Hematopoietic multipotent progenitor cell treated with erythropoietin and hydrocortisone succinate and interleukin-3 and kit ligand, for 15 days (in vitro differentiated cells): ENCODE measurements at places on chromosomes 3 and 15.

GRCh38 chr3:42117175-42118008 lies 26.2 kb downstream of the TRAK1 start:
- DNase-seq, result peak; percentile 53

GRCh38 chr3:114439284-114439683 lies 145.5 kb downstream of the TIGIT start:
- no peak for DNase-seq

GRCh38 chr3:24416224-24416623 lies 78.4 kb downstream of the THRB start:
- no peak for DNase-seq

DNA sequence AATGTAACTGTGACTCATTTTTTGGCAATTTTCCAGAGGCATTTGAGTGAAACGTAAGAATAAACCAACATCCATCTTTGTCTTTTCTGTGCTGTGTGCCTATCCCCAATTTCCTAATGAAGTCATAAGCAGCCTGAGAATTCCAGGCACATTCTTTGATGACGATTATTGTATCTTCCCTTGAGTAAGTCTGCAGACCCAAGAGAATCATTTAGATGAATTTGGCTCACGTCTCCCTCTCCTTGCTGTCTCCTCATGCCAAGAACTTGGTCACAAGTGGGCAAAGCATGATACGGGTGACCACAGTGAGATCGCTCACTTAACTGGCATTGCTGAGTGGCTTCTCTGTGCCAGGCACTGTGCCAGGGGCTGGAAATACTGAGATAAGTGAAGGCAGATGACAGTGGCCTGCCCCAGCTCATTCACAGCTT lies 384.5 kb upstream of the IL12A start:
- peak; percentile 4 for DNase-seq

GRCh38 chr3:12273045-12273695 lies 15.7 kb upstream of the PPARG start:
- no peak for DNase-seq

- no peak for DNase-seq
These were observed 291.2 kb upstream of the RBMS3 start for GRCh38 chr3:28989646-28990089.

- DNase-seq, result no peak
These were observed 46.5 kb upstream of the ARPP19 start for GRCh38 chr15:52615302-52615701.

DNA sequence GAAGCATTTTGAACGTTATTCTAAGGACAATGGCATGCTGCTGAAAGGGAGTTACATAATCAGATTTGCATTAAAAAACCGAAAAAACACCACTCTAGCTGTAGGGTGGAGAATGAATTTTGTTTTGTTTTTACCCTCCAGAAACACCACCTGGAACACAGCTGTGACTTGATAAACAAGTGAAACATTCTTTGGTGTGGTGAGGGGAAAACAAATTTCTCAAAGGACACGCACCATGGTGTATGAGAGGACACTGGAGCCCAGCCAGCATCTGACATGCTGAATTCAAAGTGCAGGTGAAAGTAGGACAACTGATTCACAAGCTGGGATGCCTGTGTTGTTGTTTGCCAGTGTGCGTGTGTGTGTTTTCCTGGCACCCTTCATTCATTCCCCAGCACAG lies 554.5 kb upstream of the TBL1XR1 start:
- DNase-seq, result no peak

DNA sequence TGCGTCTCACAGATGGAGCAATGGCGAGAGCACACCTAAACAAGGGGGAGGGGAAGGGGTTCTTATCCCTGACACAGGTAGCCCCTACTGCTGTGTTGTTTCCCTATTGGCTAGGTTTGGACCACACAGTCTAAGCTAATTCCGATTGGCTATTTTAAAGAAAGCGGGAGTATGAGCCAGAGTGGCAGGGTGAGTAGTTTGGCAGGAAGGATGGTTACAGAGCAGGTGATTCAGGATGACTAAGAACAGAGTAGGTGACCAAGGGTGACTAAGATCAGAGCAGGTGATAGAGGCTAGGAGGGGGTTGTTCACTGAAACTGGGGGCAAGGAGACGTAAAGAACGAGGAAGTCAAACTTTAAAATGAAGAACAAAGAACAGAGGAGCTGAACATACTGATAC lies 511.8 kb downstream of the EDEM1 start:
- DNase-seq, result no peak

- no peak for DNase-seq
These were observed 917.7 kb downstream of the IGSF11 start for GRCh38 chr3:118116991-118117390.

- DNase-seq, result peak; percentile 34
These were observed 40.9 kb downstream of the KLHL18 start for GRCh38 chr3:47323431-47324277.

- no peak for DNase-seq
These were observed 57.0 kb downstream of the ISL2 start for GRCh38 chr15:76393614-76394013.

- no peak for DNase-seq
These were observed 92.9 kb downstream of the GABRB3 start for GRCh38 chr15:26679927-26680326.

GRCh38 chr3:42852441-42852840 lies 23.2 kb downstream of the CYP8B1 start:
- DNase-seq, result peak; percentile 87

DNA sequence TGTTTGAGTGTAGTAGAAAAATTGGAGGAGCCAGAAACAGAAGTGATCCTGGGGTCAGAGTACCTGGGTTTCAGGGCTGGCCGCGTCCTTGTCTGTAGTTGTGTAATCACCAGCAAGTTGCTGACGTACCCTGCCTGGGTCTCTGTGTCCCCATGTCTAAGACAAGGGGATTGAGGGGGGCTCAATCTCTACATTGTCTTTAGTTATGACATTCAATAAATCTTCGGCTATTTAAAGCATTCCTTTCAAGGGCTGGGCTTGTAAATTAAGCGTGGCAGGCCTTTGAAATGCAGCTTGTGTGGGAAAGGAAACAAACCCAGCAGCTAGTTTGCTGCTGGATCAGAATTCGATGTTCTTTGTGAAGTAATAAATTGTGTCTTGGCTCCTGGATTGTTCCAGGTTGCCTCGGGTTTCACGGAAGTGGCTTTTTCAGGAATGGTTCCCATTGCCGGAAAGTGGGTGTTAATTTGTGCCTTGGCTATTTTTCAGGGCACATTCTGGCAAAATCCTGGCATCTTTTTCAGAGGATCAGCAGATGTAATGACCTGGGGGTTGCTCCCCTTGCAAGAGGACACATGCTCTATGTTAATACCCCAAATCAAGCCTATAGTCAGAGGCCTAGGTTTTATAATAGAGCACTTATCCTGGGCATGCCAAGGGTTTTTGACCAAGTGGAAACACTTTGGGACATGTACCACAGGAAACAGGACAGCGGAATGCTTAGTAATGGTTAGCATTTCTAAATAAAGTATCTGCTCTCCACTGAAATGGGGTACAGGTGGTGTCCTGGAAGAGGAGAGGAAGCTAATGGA lies 294.8 kb upstream of the NR2E3 start:
- no peak for DNase-seq

GRCh38 chr3:15367059-15367458 lies 34.7 kb upstream of the SH3BP5 start:
- DNase-seq, result no peak

DNA sequence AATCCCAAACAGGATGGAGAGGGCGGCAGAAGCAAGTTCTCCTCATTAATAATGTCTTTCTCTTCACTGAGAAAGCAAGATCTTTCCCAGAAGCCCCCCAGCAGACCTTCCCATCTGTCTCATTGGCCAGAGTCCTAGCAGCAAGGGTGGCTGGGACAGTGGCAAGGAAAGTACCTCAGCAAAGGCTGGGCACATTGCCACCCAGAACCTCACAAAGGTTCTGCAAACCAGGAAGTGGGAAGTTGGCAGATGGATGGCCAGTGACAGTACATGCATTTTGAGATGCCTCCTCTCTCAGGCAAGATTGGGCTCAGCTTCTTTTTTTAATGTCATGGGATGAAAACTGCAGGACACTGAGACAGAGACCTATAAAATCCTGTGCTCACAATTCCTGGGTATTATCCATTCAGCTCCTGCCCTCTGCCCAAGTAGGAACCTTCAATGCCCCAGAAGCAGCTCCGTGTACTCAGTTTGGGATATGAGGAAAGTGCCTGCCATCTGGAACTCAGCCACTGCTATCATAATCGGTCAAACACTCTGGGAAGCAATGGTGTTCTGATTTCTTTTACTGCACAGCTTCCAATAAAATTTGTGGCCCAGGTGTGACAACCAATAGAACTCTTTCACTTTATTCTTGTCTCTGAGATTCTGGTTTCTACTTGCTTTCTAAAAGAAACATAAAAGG lies 25.5 kb downstream of the DPH3 start:
- DNase-seq, result no peak

GRCh38 chr15:100708916-100709315 lies 106.5 kb downstream of the ASB7 start:
- no peak for DNase-seq

DNA sequence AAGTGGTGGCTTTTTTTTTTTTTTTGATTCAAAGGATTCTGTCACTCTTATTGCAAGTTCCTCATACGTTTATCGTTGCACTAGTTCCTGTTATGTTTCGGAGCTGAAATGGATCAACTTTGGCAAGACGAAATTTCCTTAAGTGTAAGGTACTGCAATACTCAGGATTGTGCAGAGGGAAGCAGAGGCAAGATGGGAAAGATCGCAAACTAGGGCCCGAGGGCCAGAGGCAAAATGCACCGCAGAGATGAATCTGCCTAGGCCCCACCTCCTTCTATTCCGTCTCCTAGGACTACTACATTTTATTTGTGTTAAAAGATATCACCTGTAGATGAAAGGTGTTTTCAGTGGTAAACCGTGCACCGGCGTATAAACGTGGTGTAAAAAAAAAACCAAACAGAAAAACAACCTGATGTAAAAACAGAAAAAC lies 331 bp downstream of the RNU6-1 start:
- DNase-seq, result no peak

GRCh38 chr15:63500265-63501250 lies 3.8 kb upstream of the USP3 start:
- DNase-seq, result no peak

- no peak for DNase-seq
These were observed 719.6 kb downstream of the SQOR start for GRCh38 chr15:46354443-46354842.

DNA sequence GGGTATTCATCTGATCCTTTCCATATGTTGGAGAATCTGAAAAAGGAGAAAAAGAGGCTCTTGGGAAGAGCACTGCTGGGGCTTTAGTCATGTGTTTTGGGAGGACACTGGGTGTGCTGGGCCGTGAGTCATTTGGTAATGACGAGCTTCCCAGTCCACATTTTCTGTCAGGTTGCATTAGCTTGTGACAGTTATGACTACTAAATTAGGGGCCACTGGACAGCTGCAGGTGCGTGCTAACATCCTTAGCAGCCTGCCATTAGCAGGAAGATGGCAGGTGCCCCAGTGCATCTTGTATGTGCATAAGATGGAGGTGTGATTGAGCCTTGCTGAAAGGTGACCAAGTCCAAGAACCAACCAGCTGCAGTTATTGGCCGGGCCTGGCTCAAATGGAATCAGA lies 242.4 kb downstream of the RYR3 start:
- no peak for DNase-seq

DNA sequence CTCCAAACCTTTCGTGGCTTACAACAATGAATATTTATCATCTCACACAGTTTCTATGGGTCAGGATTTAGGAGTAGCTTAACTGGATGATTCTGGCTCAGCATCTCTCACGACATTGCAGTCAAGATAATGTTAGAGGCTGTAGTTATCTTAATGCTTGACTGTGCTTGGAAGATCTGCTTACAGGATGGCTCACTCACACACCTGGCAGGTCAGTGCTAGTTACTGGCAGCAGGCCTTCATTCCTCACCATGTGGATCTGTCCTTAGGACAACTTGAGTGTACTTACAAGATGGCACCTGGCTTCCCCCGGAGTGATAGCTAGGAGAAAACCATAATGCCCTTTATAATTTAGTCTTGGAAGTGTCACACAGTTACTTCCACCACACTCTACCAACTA lies 32.8 kb upstream of the OXTR start:
- DNase-seq, result no peak

DNA sequence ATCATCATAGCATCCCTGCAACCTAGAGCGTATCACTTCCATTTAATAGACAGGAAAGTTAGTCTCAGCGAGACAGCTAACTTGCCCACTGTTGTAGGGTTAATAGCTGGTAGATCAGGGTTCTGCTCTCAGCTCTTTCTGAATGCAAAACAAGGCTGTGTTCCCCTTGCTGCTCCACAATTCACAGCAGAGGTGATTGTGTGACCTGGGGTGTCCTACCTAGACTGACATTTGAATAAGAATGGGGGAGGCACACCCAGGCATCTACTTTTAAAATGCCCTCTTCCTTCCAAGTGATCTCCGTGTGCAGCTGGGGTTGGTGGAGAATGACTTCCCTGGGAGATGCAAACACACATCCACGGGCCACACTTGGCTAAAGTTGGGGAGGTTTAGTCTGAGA lies 43.0 kb upstream of the CACNA2D3 start:
- DNase-seq, result no peak

DNA sequence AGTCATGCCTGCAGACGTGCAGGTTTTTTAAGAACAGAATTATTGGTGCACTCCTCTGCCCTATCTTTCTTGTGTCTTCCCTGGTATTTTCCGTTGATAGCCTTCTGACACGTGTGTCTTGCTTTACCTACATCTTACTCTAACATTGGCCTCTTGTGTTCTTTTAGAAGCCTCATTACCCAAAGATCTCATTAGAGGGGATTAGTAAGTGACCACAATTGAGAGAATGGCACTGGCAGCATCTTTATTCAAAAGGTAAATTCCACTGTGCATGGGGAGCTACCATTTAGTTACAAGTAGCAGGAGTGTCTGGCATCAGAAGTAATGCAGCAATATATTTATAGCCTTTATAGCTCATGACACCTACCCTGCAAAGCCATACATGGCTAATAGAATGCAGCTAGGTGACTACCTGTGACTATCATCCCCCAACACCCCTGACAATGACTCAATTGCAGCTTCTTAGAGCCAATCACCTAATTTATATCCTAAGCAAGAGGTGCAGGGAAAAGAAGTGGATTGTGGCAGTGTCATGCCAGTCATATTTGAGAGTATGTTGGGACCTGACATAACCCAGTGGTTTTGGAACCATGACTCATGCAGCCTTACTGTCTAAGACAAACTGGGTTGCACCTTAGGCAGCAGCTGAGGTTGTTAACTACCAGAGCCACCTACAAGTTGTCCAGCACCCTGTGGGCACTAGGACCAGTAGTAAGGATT lies 164.8 kb downstream of the GRM7 start:
- no peak for DNase-seq
